Kidney (tissue), 22 donors: ENCODE measurements at places on chromosomes 5 and 9. TPM values are rescaled to one million over a fixed set of nuclear protein-coding genes. Genes with fewer than 3 reads are reported as not detected.

DNA sequence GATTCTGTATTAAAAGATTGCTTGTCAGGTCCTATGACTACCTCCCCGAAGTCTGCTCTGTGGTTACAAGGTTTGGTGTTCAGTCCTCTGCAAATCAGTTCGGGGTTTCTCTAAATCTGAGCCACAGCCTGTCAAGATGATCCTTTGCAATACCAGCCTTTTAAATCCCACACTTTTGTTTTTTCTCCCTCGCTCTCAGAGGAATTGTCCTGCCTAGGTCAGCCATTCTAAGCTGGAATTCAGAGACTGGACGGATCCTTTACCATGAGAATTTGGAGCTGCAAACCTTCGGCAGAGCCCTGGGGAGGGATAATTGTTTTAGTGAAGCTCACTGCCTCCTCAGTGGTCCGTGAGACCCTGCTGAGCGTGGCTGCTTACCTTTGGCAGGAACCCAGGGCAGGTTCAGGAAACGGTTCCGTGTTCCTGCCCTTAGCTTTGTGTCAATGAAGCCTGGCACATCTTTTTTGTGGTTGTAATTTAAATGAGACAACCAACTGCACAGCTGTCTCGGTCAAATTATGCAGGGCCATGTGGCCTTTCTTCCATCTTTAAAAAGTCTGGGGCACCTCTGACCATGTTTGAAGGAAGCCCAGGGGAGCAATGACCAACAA is 47.2 kb downstream of the EBF1 start:
- no peak for DNase-seq

GRCh38 chr5:81639556-81639955 is 111.3 kb downstream of the SSBP2 start:
- no peak for DNase-seq

GRCh38 chr9:2228132-2228531 is 213.0 kb downstream of the SMARCA2 start:
- DNase-seq: no peak

- no peak for DNase-seq
These were observed 153.1 kb upstream of the OTULINL start for GRCh38 chr5:14428302-14429081.

DNA sequence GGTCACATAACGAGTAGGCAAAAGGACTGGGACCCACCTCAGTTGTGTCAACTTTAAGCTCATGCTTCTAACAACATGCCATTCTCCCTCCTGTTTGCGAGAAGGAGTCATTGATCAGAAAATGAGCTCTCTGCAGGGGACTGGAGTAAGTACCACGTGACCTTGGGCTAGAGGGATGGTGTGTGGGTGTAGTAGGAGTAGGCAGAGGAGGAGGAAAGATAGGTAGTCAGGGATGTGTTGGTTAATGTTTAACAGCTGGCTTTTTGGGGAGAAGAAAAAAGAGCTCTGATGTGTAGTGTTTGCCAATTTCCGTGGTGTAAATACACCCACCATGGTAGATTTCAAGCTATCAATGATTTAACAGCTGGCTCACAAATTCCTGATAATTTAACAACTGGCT is 160.3 kb upstream of the TBC1D2 start:
- no peak for DNase-seq

- no peak for DNase-seq
These were observed 33.3 kb upstream of the FAT2 start for GRCh38 chr5:151624476-151624875.

NR6A1 gene
- total RNA-seq: 3.5 TPM

DNA sequence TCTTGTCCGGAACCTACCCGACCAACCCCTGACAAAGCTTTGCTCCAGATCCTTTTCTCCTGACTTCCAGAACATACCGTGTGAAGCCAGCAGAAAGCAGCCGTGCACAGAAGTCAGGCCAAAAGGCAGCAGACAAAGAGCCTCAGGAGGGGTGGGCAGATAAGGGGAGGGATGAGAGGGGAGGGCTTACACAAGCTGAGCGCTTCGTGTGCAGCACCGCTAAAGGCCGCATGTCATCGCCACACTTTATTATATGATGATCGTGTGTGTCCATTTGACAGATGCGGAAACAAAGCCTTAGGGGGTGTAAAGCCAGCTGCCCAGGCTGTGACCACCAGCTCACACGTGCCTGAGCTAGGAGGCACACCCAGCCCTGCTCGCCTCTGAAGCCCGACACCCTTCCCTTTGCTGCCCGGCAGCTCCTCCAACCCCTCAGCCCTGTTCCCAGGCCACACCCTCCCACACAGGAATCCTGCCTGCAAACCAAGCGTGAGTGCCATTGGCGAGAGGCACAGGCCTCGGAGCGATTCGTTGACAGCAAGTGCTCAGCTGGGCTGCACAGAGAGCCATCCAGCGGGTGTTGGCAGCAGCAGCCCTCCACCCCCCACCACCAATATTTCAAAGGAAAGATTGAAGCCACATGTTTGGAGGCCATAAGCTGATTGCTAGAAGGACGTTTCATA is 170.5 kb upstream of the SMIM23 start:
- DNase-seq: peak; percentile 71

DNA sequence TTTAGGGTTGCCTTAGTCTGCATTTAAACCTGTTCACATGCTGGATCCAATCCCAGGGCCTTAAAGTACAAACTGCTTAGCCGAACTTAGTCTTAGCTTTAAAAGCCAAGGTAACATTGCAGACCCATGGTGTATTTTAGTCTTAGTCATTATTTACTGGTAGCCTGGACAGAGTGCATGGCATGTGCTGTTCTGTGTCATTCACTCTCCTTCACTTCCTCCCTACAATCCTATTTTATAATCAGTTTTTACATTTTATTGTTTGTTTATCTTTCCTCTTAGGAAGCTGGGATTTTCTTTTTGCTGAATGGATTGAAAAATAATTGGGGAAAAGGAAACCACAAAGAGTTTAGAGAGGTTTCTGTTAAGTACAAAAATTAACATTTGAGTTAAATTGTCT is 29.4 kb upstream of the TAL2 start:
- no peak for DNase-seq

GRCh38 chr5:82666312-82666711 is 388.2 kb upstream of the RPS23 start:
- DNase-seq: no peak

MARVELD2 gene
- total RNA-seq: 41.2 TPM

DNA sequence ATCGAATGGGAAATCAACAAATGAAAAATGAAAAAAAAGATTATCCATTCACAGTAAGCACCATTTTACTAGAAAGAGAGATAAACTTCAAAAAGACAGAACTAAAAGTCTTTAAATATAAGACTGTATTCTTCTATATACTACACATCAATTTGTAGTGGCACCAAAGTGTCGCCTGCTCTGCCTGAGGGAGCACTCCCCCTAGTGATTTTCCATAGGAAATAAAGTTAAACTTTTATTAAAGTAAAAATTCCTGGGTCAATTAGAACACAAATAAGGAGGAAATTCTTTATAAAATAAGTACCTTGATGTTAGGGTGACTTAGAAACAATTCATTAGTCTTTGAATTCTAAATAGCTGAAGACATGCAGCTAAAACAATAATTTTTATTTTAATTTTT is 9.7 kb downstream of the RAD1 start:
- DNase-seq: peak; percentile 24
